ENCODE measurements at places on chromosomes 3 and 15.

- no peak for DNase-seq
Observed at GRCh38 chr15:82129761-82130160, 83.9 kb upstream of the MEX3B start.

DNA sequence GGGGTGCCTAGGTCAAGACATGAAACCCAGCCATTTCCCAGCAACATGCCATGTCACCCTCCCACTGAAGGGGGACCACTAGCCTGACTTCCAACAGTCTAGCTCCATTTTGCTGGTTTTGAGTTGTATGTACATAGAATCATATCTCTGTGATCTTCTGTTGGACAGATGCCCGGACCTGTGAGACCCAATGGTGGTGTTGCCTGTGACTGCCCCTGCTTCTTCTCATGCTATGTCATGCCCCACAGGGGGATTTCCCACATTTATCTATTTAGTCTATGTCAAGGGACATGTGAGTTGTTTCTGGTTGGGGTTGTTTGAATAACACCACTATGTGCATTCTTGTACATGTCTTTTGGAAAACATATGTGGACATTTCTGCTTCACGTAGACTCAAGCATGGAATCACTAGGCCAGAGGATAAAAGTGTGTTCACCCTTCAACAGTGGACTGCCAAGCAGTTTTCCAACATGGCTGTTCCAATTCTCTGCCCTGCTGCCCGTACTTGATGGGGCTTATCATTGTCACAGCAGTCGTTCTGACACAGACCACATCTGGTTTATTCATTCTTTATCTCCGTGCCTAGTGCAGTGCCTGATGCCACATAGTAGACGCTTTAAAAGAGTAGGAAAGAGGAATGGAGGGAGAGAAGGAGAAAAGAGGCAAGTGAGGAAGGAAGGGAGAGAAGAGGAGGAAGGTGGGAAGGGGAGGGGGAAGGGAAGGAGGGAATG is 114.4 kb downstream of the TPRA1 start:
- no peak for DNase-seq

DNA sequence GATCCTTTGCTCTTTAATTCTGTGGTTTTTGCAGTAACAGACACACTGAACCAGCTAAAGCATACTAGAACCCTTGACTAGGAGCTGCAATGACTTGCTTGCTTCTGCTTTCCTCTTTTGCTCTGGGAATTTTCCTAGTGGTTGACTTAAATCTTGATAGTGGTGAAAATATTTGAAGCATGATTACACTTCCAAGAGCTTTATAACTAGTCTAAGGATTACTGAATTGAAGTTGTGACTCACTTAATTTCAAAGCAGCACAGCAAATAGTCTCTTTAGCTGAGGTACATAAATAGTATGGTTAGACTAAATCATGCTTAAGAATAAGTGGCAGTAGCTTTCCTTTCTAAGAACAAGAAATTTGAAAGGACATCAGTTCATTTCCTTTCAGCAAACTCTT is 513.5 kb upstream of the GBE1 start:
- no peak for DNase-seq

- no peak for DNase-seq
Observed at GRCh38 chr3:129567939-129568338, 25.0 kb downstream of the H1-8 start.

DNA sequence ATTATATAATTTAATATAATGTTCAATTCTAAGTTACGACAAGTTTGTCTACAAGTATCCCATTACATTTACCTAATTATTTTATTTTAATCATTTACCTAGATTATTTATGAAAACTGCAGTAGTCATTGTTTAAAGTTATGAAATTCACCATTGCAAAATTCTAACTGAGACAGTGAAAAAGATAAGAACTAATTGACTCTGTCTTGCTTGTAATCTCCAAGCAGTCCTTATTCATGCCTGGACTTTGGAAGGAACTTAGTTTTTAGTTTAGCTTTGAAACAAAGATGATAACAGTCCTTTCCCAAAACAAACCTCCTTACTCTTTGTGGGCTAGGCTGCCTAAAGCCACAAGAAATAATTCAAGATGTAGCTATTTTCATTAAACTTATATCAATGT is 165.0 kb downstream of the SUCNR1 start:
- DNase-seq: no peak

DNA sequence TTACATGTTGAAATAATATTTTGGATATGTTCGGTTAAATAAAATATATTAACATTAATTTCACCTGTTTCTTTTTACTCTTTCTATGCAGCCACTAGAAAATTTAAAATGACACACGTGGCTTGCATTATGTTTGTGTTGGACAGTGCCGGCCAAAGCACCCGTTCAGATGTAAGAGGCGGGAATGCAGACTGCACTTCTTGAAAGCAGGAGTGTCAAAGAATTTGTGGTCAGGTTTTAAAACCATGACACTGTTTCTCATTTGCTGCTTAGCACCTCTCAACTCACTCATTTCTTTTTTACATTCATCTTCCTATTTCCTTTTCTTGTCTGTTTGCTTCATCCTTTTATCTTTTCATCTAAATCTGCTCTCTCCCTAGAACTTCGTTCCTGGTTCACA is 35.3 kb upstream of the MINAR1 start:
- no peak for DNase-seq

DNA sequence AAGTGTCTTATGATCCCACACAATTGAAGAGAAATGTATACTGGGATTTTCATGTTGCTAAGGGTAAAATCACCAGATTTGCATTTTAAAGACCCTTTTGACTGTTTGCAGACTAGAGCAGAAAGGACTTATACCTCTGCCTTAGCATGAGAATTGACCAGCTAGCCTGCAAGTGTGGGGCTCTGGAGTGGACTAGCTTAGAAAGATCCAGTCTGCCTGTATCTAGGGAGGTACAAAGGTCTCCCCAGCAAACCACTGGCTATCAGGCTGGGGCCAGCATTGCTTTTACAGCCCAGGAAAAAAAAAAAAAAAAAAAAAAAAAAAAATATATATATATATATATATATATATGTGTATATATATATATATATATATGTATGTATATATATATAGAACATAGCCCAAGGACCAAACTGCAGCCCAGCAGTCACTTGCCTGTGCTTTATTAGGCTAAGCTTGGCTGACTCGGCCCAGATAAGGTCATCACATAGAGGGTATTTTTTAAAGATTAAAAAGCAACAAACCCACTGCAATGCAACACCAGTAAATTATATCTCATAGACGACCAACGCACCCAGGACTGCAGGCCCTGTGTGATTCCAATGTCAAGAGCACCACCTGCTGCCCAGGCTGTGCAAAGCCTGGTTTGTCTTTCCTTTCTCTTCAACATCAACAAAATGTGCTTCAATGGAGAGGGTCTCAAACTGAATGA is 63.7 kb downstream of the DCLK3 start:
- no peak for DNase-seq

GRCh38 chr15:39801641-39802309 is 19.1 kb upstream of the FSIP1 start:
- DNase-seq: no peak

DNA sequence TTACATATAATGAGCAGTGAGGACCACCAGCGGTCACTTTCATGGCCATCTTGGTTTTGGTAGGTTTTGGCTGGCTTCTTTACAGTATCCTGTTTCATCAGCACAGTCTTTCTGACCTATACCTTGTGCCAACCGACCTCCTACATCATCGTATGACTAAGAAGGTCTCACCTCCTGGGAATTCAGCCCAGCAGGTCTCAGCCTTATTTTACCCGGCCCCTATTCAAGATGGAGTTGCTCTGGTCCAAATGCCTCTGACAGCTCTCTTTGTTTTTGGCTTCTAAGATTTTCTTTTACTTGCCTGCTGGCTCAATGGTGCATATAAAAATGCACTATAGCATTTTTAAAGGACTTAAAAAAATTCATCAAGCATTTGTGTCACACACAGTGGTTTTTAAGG is 3.2 kb upstream of the MME start:
- DNase-seq: no peak

- DNase-seq: no peak
Observed at GRCh38 chr3:193744822-193745684, 152.0 kb downstream of the OPA1 start.

GRCh38 chr3:153714016-153714415 is 407.2 kb upstream of the ARHGEF26 start:
- no peak for DNase-seq

DNA sequence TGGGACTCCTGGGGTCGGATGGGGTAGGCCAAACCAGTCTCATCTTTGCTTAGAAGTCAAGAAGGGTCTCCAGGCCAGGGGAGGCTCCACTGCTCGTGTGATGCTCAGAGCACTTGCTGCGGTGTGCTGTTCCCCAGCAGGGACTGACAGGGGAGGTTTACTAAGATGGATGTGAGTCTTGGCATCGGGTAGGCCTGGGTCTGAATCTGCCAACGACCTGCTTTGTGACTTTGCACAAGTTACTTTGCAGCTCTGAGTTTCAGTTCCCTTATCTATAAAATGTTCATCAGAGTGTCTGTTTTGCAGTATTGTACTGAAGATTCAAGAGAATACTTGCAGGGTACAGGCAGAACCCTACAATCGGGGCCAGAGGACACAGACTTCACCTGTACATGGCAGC is 17.3 kb upstream of the CDCP1 start:
- DNase-seq: no peak
